ENCODE measurements at places on chromosomes 1 and 21. TPM values are rescaled to one million over a fixed set of nuclear protein-coding genes. Genes with fewer than 3 reads are reported as not detected.

GRCh38 chr1:198118134-198118533 is 38.7 kb upstream of the NEK7 start:
- peak; percentile 72 for DNase-seq

- DNase-seq: no peak
Observed at GRCh38 chr21:34191876-34192275, 118.5 kb downstream of the MRPS6 start.

- no peak for DNase-seq
Observed at GRCh38 chr1:220769205-220769604, 17.5 kb upstream of the MTARC1 start.

GRCh38 chr1:63559357-63559756 is 33.9 kb upstream of the PGM1 start:
- DNase-seq: no peak

DNA sequence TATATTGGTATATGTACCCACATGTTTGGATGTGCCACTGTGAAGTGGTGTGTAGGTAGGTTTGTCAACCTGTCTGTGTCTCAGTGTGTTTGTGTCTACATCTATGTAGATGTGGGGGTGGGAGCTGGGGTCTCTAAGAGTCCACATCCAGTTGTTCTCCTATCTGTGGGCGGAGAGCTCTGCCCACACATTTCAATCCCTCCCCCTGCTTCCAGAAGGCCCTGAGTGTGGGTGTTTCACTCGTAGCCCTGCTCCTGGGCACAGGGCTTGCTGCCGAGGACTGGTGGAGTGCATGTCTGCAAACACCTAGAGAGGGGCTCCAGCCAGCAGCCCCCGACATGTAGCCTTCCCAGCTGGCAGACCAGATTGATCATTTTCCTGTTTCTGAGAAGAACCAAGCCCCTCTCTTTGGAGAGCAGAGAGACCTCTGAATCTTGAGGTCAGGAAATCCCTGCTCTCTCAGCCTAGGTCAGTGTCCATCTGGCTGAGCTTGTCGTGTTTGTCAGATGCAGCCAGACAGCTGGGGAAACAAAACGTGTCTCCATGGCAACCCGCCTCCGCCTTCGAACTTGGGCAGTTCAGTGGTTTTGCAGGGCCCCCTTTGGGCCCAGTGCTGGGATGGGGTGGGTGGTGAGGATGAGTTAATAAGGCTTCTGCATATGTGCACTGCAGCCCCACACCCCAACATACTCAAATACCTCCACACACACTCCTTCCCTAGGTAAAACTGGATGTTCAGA is 31.2 kb upstream of the SYNC start:
- no peak for DNase-seq

GRCh38 chr1:195637539-195637938 is 970.7 kb downstream of the KCNT2 start:
- no peak for DNase-seq

- peak; percentile 79 for DNase-seq
Observed at GRCh38 chr1:61082311-61083012, at the start of gene NFIA. NFIA (plus strand) TSS chr1:61082561.

DNA sequence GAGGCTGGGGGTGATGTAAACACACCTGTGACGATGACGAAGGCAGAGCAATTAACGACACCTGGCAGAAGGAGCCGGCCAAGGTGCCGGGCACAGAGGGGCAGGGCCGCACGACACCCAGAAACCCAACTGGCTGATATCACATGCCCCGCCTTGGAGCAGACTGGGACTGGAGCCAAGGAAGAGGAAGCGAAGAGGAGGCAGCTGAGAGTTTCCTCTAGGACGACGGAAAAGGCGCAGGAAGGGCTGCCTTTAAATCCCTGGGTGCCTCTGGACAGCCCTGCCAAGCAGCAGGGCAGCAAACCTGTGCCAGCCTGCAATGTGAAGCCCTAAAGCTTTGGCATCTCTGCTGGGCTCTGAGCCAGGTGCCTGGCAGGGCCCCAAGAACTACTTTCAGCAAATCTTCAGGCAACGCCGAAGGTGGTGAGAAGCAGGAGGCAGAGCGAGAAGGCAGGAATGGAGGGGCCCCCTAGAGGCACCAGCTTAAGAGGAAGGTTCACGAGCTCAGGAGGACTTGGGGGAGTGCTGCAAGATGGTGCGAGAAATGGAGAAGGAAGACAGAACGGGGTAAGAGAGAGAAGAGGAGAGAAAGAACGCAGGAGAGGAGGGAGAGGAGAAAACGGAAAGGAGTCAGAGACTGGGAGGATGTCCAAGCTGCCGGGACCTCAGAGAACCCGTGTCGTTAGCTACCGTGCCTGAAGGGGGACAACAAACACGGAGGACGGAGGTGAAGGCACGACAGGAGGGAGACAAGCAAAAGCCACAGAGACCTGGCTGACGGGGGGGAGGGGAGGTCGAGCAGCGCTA is 25.3 kb upstream of the PEF1 start:
- DNase-seq: peak; percentile 79

The RBM11 gene
- 5.3 TPM for total RNA-seq

The TSPAN2 gene
- 1.0 TPM for total RNA-seq

The RNF186 gene
- total RNA-seq: not detected

The GBP7 gene
- total RNA-seq: not detected

The TNNT2 gene
- 1.1 TPM for total RNA-seq

The FMO3 gene
- total RNA-seq: 2.4 TPM

The PROK1 gene
- total RNA-seq: 70.6 TPM

All from testis (tissue), 5 donors.